ENCODE measurements at places on chromosomes 3 and 15. TPM values are rescaled to one million over a fixed set of nuclear protein-coding genes. Genes with fewer than 3 reads are reported as not detected.

The C3orf49 gene
- polyA plus RNA-seq: 1.2 TPM

DNA sequence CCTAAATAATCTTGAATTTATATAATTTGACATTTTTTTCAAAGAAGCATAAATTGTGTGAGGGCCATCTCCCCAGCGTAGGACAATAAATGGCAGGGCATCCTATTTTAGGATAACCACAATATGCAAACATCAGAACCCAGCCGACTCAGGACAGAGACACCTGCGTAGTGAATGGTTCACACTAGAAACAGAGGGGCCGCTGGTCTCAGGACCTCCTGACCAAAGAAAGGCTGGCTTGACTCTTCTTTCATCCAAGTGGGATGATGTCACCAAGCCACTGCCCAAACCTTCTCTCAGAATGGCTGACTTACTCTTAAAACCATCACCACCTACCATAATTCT is 162.1 kb downstream of the FOXP1 start:
- DNase-seq: no peak

GRCh38 chr3:66885326-66886000 is 112.6 kb upstream of the KBTBD8 start:
- no peak for DNase-seq

The POC1A gene
- polyA plus RNA-seq: 8.4 TPM

DNA sequence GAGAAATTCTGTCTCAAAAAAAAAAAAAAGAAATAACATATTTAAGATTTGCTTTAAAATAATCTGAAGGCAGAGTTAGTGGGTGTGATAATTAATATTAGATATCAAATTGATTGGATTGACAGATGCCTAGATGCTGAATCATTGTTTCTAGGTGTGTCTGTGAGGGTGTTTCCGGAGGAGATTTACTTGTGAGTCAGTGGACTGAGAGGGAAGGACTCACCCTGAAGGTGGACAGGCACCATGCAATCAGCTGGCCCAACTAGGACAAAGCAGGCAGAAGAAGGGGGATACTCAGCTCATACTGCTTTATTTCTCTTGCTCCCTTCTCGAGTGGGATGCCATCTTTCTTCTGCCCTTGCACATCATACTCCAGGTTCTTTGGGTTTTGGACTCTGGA is 16.7 kb upstream of the RPL24 start:
- no peak for DNase-seq

- no peak for DNase-seq
Measured at GRCh38 chr3:71607364-71607763, 23.8 kb upstream of the FOXP1 start.

The PDZRN3 gene
- 35.6 TPM for polyA plus RNA-seq

GRCh38 chr3:149216193-149216869 is 5.3 kb downstream of the CP start:
- DNase-seq: no peak
